Ascending aorta (tissue), 2 donors: ENCODE measurements at places on chromosomes 6 and 20.
A peak's percentile ranks its signal among the peaks of the same experiment; 100 is the strongest.

GRCh38 chr6:152499931-152500330, 137.2 kb downstream of the SYNE1 start:
- no peaks in the 10 kb centered on the region for H3K4me1 ChIP-seq
- no peaks in the 10 kb centered on the region for H3K27me3 ChIP-seq
- no peak overlapping the region for H3K4me3 ChIP-seq
- H3K36me3 ChIP-seq = no peaks in the 10 kb centered on the region

DNA sequence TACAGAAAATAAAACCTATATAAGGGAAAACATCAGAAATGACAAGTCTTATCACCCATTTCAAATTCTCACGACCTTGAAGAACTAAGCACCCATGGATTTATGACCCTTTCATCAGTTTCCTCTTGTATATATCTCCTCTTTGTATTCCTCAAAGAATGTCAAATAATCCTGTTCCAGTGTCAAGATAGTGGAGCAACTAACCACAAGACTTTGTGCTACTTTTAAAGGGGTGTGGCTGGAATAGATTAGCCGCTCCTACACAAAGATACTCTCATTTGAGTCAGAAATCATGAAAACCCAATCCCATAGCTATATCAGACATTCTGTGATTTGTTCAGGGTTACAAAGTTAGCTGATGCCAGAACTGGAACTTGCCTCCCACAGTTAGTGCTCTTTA, 6.6 kb downstream of the REPS1 start:
- DNase-seq = no peak
- no peaks in the 10 kb centered on the region for H3K36me3 ChIP-seq
- H3K4me3 ChIP-seq = no peak overlapping the region

DNA sequence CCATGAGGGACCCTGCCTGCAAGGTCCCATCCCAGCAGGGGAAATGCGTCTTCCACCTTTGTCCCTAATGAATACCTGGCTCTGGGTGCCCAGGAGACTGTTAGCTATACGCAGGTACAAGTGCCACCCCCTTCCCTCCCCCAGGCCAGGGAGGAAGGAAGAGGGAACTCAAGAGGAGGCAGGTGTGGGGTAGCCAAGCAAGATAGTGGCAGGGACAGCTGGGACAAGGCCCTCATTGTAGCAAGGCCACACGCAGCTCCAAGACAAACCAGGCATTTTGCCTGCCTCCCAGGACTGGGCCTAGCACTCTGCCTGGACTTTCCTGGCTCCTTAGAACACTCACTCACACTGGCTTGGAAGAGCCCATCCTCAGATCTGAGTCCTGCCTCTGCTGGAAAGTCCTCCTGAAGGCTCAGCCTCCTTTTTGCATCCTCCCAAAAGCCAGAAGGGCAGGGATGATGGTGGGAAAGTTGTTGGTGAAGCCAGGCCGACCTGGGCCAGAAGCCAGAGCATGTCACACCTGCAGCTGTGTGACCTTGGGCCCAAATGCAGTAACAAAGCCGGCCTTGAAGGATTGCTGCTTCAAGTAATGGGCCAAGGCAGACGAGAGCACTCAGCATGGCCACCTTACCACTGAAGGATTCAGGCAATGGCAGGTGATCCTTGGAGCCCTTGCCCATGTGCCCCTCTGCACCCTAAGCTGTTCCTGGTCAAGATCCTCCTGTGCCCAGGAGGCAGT, 27.7 kb downstream of the SNPH start:
- DNase-seq = no peak
- H3K27me3 ChIP-seq = no peaks in the 10 kb centered on the region
- no peak overlapping the region for H3K27ac ChIP-seq
- H3K4me3 ChIP-seq = no peak overlapping the region
- peaks cover 11% of the 10 kb centered on the region for H3K36me3 ChIP-seq

GRCh38 chr6:147003186-147003585, 201.0 kb upstream of the STXBP5 start:
- no peaks in the 10 kb centered on the region for H3K27me3 ChIP-seq
- DNase-seq = no peak

DNA sequence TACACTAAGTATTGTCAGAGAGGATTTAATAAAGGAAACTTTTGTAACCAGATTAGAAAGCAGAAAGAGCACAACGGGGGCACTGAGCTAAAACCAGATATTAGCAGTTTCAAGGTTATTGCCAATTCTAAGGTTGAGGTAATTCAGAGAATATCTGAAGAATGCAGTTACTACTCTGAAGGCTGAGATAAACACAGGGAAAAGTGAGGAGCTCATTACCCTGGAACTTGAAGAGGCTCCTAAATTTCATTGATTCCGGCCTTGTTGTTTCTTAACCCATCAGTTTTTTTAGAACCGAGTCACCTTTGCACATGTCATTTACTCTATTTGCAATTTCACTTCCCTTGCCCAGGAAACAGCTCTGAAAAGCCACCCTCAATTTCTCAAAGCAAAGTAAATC, 72.4 kb upstream of the BTBD3 start:
- no peaks in the 10 kb centered on the region for H3K4me1 ChIP-seq
- no peak overlapping the region for H3K27ac ChIP-seq
- no peaks in the 10 kb centered on the region for H3K27me3 ChIP-seq
- H3K36me3 ChIP-seq = no peaks in the 10 kb centered on the region
- no peak for DNase-seq

DNA sequence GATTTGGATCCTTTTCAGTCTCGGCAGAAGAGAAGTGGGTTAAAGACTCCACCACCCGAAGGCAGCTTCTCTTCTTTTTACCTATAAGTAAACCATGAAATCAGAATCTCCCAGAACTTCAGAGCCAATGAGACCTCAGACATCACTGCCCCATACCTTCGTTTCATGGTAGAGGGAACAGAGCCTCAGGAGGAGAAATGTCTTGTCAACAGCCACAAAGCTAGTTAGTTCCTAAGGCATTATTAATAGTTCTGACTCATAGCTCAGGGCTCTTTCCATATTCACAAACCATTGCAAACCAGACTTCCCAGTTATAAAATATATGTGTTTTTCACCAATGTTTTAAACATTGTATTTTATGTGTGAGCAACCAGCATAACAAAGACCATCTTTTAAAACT, 118.7 kb upstream of the RIPOR2 start:
- H3K36me3 ChIP-seq = no peaks in the 10 kb centered on the region
- H3K4me3 ChIP-seq = no peak overlapping the region
- no peak for DNase-seq
- no peak overlapping the region for H3K27ac ChIP-seq
- H3K4me1 ChIP-seq = no peaks in the 10 kb centered on the region
- no peaks in the 10 kb centered on the region for H3K27me3 ChIP-seq

GRCh38 chr6:44428682-44429081, 41.2 kb downstream of the CDC5L start:
- H3K4me1 ChIP-seq = peaks cover 3% of the 10 kb centered on the region
- H3K27ac ChIP-seq = no peak overlapping the region
- no peaks in the 10 kb centered on the region for H3K27me3 ChIP-seq
- H3K36me3 ChIP-seq = peaks cover 62% of the 10 kb centered on the region
- H3K4me3 ChIP-seq = no peak overlapping the region
- DNase-seq = no peak

DNA sequence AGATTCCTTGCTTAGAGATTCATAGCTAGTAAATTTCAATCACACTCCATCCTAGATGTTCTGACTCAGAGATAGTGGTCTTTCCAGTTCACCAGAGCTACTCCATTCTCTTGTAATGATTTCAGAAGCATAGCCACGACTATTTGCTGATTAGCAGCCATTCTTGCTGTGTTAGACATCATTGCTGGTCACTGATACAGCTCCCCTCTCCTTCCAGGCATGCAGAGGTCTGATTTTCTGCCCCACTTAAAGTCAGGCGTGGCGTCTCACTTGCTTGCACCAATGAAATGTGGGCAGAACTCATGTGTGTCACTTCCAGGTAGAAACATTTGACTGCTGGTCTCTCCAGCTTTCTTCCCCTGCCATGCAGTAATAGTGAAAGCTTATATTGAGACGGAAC, 168.9 kb upstream of the JARID2 start:
- H3K4me3 ChIP-seq = no peak overlapping the region
- no peak for DNase-seq
- H3K36me3 ChIP-seq = no peaks in the 10 kb centered on the region
- no peak overlapping the region for H3K27ac ChIP-seq

- peak overlapping the region; percentile 31 for H3K27ac ChIP-seq
- H3K27me3 ChIP-seq = no peaks in the 10 kb centered on the region
- H3K36me3 ChIP-seq = no peaks in the 10 kb centered on the region
- no peak overlapping the region for H3K4me3 ChIP-seq
- H3K4me1 ChIP-seq = no peaks in the 10 kb centered on the region
Measured at GRCh38 chr6:169205176-169206160, 48.2 kb downstream of the THBS2 start.

DNA sequence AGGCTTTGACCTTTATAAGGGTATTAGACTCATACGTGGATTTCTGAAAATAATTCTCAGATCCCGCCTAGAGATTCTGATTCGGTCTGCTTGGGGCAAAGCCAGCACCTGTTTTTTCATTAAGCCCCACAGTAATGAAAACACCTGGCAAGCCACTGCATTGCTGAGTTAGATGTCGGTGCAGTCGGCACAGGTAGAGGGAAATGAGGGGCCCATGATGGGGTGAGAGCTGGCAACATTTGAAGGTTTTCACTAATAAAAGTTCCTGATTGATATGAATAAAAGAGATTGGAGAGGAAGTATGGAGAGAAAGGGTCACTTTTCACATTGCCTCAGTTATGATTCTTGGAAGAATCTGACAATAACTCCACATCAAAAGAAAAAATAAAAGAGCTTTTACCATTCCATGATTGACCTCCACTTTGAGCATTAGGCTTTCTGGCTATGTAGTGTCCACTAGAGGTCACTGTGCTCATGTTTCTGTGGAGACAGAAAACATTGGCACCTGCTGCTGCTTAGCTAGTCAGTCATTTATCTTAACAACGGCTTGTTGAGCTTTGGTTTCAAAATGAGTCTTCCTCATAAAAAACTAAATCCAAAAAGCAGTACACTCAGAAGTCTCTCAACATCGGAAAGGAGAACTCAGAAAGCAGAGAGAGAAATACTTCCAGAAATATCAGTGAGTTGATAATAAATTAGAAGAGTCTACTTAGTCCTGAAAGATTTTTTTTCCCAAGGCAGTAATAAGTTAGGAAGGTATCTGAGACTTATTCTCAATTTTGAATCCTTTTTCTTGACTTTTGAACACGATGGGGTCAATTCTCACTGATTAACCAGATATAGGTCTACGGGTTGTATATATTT, 53.3 kb upstream of the KLHL31 start:
- H3K4me1 ChIP-seq = no peaks in the 10 kb centered on the region
- H3K27ac ChIP-seq = no peak overlapping the region
- DNase-seq = peak; percentile 69
- H3K36me3 ChIP-seq = no peaks in the 10 kb centered on the region
- no peak overlapping the region for H3K4me3 ChIP-seq
- H3K27me3 ChIP-seq = no peaks in the 10 kb centered on the region

- H3K4me1 ChIP-seq = no peaks in the 10 kb centered on the region
- no peaks in the 10 kb centered on the region for H3K27me3 ChIP-seq
- no peaks in the 10 kb centered on the region for H3K36me3 ChIP-seq
- H3K27ac ChIP-seq = no peak overlapping the region
- no peak overlapping the region for H3K4me3 ChIP-seq
Measured at GRCh38 chr6:168885196-168885595, 368.4 kb downstream of the THBS2 start.

GRCh38 chr6:146200176-146200575, 171.3 kb downstream of the GRM1 start:
- DNase-seq = no peak
- H3K4me3 ChIP-seq = no peak overlapping the region
- no peaks in the 10 kb centered on the region for H3K27me3 ChIP-seq
- no peak overlapping the region for H3K27ac ChIP-seq
- H3K36me3 ChIP-seq = no peaks in the 10 kb centered on the region
- no peaks in the 10 kb centered on the region for H3K4me1 ChIP-seq

DNA sequence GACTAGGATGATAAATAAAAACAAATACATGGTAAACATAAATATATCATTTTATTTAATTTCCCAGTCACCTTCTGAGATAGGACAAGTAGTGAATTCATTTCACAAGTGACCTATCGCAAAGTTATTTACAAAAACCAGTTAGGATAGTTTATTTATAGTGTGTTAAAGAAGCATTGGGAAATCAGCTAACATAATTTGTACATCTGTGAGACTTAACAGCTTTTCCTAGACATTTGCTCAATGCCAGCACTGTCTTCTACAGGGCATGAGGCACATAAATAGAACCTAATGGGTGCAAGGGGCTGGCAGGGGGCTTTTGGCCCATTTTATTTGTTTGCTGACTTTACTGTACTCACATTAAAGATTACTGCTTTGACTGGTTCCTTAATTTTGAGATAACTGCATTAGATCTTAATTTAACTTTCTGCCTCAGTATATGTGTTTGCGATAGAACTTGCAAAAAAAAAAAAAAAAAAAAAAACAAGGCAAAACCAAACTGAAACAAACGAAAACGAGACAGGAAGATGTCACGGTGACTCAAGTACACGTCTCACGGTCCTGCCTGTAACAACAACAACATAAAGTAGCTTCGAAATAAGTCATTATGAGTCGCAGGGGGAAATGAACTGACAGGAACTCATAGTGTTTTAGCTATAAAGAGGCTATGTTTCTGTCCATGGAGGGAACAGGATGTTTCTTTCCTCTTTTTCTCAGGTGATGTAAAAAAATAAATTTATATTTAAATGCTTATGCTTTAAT, 133.7 kb upstream of the GMDS start:
- no peak for DNase-seq
- H3K27ac ChIP-seq = no peak overlapping the region
- H3K27me3 ChIP-seq = no peaks in the 10 kb centered on the region
- H3K36me3 ChIP-seq = no peaks in the 10 kb centered on the region

DNA sequence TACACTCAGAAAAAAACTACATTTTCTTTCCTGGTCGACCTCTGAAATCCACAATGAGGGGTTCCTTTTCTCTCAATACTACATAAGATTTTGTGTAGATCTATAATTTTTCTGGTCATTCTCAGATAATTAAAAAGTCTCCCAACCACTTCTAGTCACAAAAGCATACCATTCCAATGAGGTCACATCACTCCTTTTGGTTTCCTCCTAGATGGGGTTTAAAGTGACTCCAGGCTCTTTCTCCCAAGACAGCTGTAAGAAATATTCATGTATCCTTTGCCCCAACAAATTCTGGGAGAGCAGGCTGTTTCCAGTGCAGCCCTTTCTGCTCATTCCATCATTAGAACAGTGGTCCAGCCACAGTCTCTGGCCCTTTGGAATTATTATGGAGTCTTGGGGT, 43.1 kb upstream of the BEND6 start:
- H3K27me3 ChIP-seq = no peaks in the 10 kb centered on the region
- no peak overlapping the region for H3K27ac ChIP-seq

DNA sequence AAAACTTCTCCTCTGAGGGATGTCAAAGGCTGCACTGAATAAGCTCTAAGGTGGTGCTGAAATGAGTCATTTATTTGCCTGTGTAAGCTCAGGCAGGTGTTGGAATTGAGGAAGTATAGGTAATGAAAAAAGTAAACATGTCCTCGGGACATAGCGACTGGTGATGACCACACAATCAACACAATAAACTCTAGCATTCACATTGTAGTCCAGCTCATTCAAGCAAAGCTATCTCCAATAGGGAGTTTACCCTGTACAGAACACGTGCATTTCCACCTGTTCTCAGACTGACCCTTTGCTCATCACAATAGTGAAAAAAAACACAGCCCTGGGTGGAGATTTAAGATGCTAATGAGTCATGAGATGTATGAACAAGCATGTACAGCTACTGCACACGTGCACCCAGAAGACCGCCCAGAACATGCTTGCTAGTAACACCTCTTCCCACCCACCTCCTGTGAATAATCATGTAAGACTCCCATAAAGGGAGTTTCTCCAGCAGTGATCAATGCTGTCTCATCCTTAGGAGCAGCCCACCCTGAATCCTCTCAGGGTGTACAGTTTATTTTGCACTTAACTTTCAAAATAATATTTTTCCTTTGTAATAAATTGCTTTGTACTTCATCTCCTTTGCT, 33.0 kb upstream of the POU5F1 start:
- peak overlapping the region; percentile 56 for H3K4me3 ChIP-seq
- H3K36me3 ChIP-seq = no peaks in the 10 kb centered on the region
- peak overlapping the region; percentile 61 for H3K27ac ChIP-seq
- DNase-seq = peak; percentile 63
- peaks cover 5% of the 10 kb centered on the region for H3K4me1 ChIP-seq
